Stimulated activated CD8-positive, alpha-beta memory T cell treated with anti-CD3 and anti-CD28 coated beads, Interleukin-7, amount 100 ng/mL, for 1 hour (primary cell): ENCODE measurements at places on chromosomes 16 and 17.
A peak's percentile ranks its signal among the peaks of the same experiment; 100 is the strongest.

GRCh38 chr16:86066811-86067210 is 167.8 kb downstream of the IRF8 start:
- DNase-seq = no peak

DNA sequence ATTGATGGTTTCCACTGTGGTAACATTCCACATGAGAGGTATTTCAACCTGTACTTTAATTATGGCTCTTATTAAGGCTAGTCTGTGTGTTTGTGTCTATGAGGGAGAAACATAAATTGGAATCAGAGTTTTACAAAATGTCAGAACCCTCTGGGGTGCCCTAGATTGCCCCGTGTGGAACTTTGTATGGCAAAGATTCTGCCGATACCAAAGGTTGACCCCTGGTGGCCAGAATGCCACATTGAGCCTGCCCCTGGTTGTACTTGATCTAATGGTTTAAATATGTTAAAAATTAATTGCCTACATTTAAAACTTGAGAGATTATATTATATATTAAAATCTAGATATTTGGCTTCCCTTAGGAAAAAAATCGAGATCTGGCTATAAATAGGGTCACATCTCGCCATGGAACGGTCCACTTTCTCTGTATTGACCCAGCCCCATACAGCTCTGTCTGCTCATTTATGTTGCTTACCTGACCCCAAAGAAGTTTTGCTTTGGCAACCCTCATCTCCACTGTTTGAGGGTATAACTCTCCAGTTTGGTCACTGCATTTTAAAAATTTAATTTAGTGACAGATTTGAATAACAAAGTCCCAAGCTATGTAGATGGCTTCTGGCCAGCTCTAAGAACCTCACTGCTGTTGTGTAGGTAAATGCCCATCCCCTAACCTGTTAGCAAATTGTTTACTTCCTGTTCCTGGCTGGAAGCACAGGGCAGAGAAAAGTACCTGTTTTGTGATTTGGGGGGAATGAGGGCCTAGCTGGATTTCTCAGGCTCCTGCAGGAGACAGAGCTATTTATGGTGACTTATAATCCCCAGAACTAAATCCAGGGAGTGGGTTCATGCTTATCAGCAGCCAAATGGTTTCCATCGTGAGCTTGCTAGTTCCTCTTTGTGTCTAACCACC is 95.0 kb downstream of the PLCG2 start:
- peak; percentile 19 for DNase-seq

- DNase-seq = no peak
Measured at GRCh38 chr17:81239714-81240555, 817 bp downstream of the NDUFAF8 start.

GRCh38 chr16:63617990-63618763 is 1503.7 kb downstream of the CDH11 start:
- DNase-seq = no peak

GRCh38 chr16:8861563-8862308 is 7.1 kb downstream of the CARHSP1 start:
- no peak for DNase-seq

GRCh38 chr16:74713325-74713724 is 12.7 kb upstream of the MLKL start:
- DNase-seq = no peak

- no peak for DNase-seq
Measured at GRCh38 chr17:65227637-65228036, 90.5 kb downstream of the RGS9 start.
